HepG2 (cell line): ENCODE measurements at places on chromosomes 6 and 20. TPM values are rescaled to one million over a fixed set of nuclear protein-coding genes. Genes with fewer than 3 reads are reported as not detected.

Gene DNAH8
- not detected in 2 replicates for polyA plus RNA-seq

- peaks cover 45% of the 10 kb centered on the region for H3K4me1 ChIP-seq
- H3K36me3 ChIP-seq, result no peaks in the 10 kb centered on the region
- H3K4me3 ChIP-seq, result no peak overlapping the region; the same call in 1 of the 2 replicates
- H3K27me3 ChIP-seq, result no peaks in the 10 kb centered on the region; the same call in 1 of the 2 replicates
- DNase-seq, result peak; percentile 23
Observed at GRCh38 chr6:186340-186965, 105.8 kb upstream of the DUSP22 start.

DNA sequence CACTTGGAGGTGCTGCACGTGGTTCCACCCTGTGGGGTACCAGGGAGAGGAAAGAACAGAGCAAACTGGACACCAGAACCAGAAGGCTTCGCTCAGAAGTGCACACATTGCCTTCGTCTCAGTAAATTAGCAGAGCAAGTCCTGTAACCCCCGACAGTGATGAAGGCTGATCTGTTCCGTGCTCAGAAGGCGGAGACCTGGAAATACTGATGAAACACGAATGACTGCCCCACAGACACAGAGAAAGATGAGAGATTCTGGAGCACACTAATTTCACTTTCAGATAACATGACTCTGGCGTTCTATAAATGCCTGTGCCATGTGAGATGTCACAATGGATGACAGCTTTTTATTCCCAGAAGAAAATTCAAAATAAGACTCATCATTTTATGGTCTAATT lies 44.2 kb upstream of the CCR6 start:
- peaks cover 2% of the 10 kb centered on the region; the same call in 1 of the 2 replicates for H3K27me3 ChIP-seq
- DNase-seq, result no peak
- no peak overlapping the region for H3K4me3 ChIP-seq

DNA sequence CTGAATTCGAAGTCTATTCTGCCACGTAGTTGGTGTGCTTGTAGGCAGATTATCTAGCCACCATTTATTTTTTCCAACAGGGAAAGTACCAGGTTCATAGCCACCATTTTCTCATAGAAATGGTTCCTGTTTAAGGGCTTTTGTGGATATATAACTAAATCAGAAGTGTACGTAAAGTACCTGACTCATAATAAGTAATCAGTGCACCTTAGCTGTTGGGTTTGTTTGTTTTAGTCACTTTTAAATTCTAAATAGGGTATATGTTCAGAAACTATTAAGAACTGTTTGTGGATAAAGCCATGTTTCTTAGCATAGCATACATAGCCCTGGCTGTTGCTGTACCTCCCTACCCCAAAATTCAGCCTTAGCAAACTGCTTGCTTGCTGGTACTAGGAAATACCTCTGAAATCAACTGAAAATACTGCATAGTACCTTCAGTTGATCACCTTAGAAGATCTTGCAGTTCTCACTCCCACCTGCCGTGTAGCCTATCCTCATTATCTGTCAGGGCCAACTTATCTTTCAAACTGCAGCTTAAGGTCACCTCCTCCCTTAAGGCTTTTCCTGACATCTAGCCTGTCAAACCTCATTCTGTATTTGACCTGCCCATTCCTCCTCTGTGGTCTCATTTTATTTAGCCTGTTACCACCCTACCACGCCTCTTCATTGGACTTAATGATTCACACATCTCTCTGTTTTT lies 44.6 kb upstream of the COL10A1 start:
- no peak for DNase-seq
- no peaks in the 10 kb centered on the region for H3K27me3 ChIP-seq
- H3K36me3 ChIP-seq, result peaks cover 2% of the 10 kb centered on the region; the same call in 1 of the 2 replicates
- H3K27ac ChIP-seq, result no peak overlapping the region
- no peak overlapping the region for H3K4me3 ChIP-seq

DNA sequence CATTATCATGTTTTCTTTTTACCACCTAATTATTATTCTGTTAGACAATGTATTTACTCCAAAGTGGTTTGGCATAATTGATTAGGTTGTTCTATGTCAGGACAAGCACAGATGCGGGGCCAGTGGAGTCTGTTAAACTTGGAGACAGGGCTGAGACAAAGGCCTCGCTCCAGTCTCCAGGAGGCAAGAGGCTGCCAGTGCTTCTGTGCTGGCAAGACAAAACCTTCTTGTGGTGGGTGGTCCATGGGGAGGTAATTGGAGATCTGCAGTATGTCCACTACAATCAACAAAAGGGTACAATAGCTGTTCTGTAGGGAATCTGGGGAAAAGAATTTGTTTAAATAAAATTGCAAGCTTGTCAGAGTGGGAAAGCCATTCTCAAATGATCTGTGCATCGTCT lies 677.2 kb upstream of the SLC35B3 start:
- H3K36me3 ChIP-seq, result no peaks in the 10 kb centered on the region
- no peak overlapping the region for H3K4me3 ChIP-seq
- no peak overlapping the region for H3K27ac ChIP-seq
- no peak for DNase-seq

DNA sequence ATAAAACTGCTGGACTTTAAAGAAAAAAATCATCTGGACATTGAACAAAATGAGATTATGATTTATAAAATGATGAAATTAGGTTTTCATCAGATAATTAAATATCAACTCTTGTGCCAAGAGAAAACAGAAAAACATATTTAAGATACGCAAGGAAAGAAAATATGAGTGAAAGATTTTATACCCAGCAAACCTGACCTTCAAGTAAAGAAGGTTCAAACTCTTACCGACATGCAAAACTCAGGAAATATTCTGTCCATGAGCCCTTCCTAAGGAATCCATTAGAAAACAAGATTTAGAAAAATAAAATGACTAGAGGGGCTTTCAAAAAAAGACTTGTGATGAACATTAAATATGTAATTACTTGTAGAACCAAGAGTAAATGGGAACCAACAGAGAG lies 257.2 kb upstream of the ARID1B start:
- no peaks in the 10 kb centered on the region for H3K27me3 ChIP-seq
- no peak for DNase-seq
- H3K36me3 ChIP-seq, result no peaks in the 10 kb centered on the region
- H3K4me3 ChIP-seq, result no peak overlapping the region
- H3K27ac ChIP-seq, result no peak overlapping the region
- no peaks in the 10 kb centered on the region for H3K4me1 ChIP-seq

DNA sequence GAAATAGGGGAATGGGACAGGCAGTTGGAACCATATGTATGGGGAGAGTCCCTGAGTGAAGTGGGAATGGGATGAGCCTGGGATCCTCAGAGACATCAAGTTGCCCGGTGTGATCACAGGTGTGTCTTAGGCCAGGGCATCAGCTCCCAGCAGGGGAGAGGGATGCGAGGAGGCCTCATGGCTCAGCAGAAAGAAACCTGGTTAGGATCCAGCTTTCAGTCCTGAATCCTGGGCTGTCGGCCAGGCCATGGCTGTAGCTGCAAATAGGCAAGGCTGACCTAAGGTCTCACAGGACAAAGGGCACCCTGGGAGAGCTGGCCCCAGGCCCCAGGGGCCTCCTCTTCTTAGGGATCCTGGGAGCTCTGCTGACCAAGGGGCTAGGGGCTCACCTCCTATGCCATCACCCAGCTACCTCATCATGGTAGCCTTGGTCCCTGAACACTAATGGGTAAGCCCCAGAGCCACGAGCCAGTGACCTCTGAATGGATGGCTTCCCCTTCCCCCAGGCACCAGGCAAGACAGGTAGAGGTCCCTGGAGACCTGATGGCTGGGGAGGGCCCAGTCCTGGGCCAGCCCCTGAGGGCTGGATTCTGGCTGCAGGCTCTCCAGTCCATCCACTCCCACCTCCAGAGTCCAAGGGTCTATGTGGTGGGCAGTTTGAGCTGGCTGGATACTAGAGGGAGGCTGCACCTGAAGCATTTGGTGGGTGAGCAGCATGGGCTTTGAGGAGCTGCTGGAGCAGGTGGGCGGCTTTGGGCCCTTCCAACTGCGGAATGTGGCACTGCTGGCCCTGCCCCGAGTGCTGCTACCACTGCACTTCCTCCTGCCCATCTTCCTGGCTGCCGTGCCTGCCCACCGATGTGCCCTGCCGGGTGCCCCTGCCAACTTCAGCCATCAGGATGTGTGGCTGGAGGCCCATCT lies at the start of gene SLC22A7:
TSS of gene SLC22A7 (plus strand) at position 617 of the 921 bp plus-strand sequence. CDS start at position 716, 99 bp downstream.
- DNase-seq, result peak; percentile 60
- H3K36me3 ChIP-seq, result no peaks in the 10 kb centered on the region
- no peaks in the 10 kb centered on the region for H3K27me3 ChIP-seq
- H3K4me1 ChIP-seq, result peaks cover 72% of the 10 kb centered on the region

GRCh38 chr20:3402453-3402852 lies 5.0 kb downstream of the DNAAF9 start:
- H3K36me3 ChIP-seq, result no peaks in the 10 kb centered on the region
- DNase-seq, result no peak
- no peaks in the 10 kb centered on the region for H3K27me3 ChIP-seq

- H3K27me3 ChIP-seq, result peaks cover 1% of the 10 kb centered on the region; the same call in 1 of the 2 replicates
- H3K4me3 ChIP-seq, result no peak overlapping the region
- H3K27ac ChIP-seq, result no peak overlapping the region
- H3K4me1 ChIP-seq, result no peaks in the 10 kb centered on the region
Observed at GRCh38 chr6:77458421-77458820, 4.9 kb downstream of the HTR1B start.

Gene OPRL1
- 0.71 and 0.77 TPM in 2 replicates for polyA plus RNA-seq

Gene CCR6
- polyA plus RNA-seq, result 8.7 and 11.3 TPM in 2 replicates

DNA sequence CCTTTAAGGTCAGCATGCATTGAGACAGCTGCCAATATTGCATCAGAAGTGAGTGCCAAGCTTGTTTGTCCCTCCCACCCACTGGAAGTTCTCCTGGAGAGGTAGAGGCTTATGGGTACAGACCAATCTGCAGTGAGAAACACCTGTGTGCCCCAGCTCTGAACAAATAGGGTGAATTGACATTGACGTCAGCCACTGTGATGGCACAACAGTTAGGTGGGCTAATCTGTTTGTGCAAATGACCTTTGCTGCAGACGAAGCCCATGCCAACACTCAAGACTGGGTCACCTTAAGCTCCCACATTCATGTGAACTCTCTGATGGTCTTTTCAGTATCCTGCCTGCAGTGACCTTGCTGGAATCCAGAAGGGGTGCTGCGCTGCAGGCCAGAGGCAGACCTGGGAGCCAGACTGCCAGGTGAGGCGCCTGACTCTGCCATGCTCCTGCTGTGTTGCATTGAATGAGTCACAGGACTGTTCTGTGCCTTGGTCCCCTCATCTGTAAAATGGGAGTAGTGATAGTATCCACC lies 99.9 kb downstream of the ALDH8A1 start:
- no peaks in the 10 kb centered on the region for H3K27me3 ChIP-seq
- H3K4me1 ChIP-seq, result peaks cover 20% of the 10 kb centered on the region
- H3K27ac ChIP-seq, result no peak overlapping the region
- H3K4me3 ChIP-seq, result no peak overlapping the region
- DNase-seq, result peak; percentile 27

Gene WFDC5
- not detected in 2 replicates for polyA plus RNA-seq

Gene TFAP2D
- not detected in 2 replicates for polyA plus RNA-seq

Gene PNPLA1
- polyA plus RNA-seq, result not detected in 2 replicates

DNA sequence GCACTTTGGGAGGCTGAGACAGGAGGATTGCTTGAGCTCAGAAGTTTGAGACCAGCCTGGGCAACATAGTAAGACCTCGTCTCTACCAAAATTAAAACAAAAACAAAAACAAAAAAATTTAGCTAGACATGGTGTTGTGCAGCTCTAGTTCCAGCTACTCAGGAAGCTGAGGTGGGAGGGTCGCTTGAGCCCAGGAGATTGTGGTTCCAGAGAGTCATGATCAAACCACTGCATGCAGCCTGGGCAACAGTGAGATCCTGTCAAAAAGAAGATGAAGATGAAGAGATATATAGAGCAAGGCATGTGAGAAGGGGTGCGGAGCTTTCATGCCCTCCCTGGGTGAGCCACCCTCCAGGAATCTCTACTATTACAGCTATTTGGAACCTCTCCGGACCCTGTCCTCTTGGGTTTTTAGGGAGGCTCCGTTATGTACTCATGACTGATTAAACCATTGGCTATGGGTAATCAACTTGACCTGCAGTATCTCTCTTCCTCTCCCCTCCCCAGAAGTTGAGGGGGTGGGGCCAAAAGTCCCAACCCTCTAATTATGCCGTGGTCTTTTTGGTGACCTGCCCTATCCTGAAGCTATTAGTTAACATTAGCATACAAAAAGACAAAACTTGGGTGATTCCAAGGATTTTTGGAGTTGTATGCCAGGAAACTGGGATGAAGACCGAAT lies 9.0 kb downstream of the POLH start:
- H3K36me3 ChIP-seq, result peaks cover 18% of the 10 kb centered on the region
- H3K4me3 ChIP-seq, result no peak overlapping the region
- H3K27ac ChIP-seq, result no peak overlapping the region
- no peak for DNase-seq
- H3K4me1 ChIP-seq, result no peaks in the 10 kb centered on the region

GRCh38 chr20:45407783-45408645 lies at the start of gene DBNDD2:
DBNDD2 (plus strand) TSS chr20:45408289; CDS start chr20:45408468, 179 bp downstream.
- no peak for DNase-seq
- peaks cover 25% of the 10 kb centered on the region for H3K4me1 ChIP-seq

GRCh38 chr6:50565004-50565403 lies 148.3 kb upstream of the TFAP2D start:
- no peaks in the 10 kb centered on the region for H3K27me3 ChIP-seq
- no peak overlapping the region for H3K4me3 ChIP-seq
- H3K36me3 ChIP-seq, result no peaks in the 10 kb centered on the region
- no peak overlapping the region for H3K27ac ChIP-seq
- no peak for DNase-seq

GRCh38 chr20:38210741-38211140 lies 45.7 kb upstream of the TGM2 start:
- peaks cover 29% of the 10 kb centered on the region; the same call in 2 of the 3 replicates for H3K27me3 ChIP-seq
- no peak overlapping the region for H3K27ac ChIP-seq
- DNase-seq, result no peak
- no peaks in the 10 kb centered on the region for H3K36me3 ChIP-seq

Gene KHDC1L
- not detected in 2 replicates for polyA plus RNA-seq

DNA sequence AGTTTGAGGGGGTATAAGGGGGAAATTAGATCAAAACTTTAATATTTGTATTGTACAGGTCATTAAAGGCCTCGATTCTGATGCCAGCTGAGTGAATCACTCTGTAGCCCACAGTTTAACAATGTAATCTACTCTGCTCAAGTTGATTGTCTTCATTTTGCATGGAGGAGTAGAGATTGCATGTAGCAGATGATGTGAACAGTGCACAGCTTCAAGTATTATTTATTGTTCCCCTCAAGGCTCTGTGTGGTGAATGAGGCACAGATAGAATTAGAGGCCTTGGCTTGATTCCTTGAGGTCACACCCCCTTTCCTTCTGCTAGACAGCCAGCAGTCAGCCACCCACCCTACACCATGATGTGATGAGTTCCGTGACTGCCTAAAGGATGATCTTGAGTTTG lies 38.1 kb downstream of the TXLNB start:
- no peaks in the 10 kb centered on the region for H3K27me3 ChIP-seq
- DNase-seq, result no peak
- H3K4me3 ChIP-seq, result no peak overlapping the region
- no peaks in the 10 kb centered on the region for H3K36me3 ChIP-seq
- H3K27ac ChIP-seq, result no peak overlapping the region
- H3K4me1 ChIP-seq, result no peaks in the 10 kb centered on the region

DNA sequence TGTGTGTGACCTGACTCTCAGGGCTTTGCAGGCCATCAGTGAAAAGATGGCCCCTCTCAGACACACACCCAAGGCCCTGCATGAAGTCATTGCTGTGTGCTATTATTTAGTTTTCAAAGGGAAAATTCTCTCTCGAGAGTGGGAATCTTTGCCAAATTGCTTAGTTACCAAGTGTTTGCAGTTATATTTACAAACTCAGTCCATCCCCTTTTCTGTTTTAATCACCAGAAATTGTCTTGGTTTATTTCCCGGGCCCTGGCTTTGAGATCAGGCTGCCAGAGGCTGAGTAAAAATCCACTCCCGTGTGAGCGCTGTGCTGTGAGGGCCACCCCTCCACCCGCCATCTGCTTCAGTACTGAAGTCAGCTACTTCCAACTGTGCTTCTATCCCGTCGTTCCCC lies 163.1 kb downstream of the SOD2 start:
- H3K36me3 ChIP-seq, result no peaks in the 10 kb centered on the region
- no peak overlapping the region for H3K4me3 ChIP-seq
- H3K4me1 ChIP-seq, result no peaks in the 10 kb centered on the region
- H3K27me3 ChIP-seq, result peaks cover 4% of the 10 kb centered on the region
- DNase-seq, result no peak

Gene VGLL2
- not detected in 2 replicates for polyA plus RNA-seq
